ENCODE measurements at places on chromosomes 6 and 20.

GRCh38 chr6:8803181-8803760 is 367.9 kb upstream of the SLC35B3 start:
- DNase-seq: no peak

DNA sequence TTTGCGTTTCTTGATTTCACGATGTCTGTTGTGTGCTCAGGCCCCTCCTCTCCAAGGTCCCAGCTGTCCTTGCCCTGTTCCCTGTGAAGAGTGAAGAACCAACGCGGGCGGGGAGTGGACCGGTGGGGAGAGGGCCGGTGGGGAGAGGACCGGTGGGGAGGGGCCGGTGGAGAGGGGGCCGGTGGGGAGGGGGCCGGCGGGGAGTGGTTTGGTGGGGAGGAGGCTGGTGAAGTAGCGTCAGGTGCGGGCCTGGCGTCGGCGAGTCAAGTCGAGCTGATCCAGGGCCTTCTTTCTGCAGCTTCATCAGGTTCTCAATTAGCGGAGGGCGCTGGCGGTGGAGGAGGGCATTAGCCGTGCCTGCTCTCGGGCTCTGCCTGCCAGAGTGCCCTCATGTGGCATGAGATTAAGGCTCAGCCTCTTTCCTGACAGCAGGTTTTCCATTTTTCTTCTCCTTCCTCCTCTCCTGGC is 21.2 kb upstream of the BHLHE23 start:
- DNase-seq: no peak

DNA sequence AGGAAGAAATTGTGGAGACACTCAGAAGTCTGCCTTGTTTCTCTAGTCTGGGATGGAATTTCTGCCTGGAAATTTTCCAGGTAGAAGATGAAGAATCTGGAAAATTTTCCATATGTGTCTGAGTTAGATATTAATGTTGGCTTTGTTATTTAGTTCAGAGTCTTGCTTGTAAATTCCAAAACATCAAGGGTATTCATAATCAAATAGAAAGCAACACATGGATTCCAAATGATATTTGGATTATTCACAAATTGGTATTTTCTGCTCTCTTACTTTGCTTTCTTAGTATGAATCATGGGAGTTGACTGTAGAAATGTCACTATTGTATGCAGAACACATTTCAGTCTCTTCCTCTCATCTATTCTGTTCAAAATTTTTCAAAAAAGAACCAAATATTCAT is 116.0 kb downstream of the GRIK2 start:
- no peak for DNase-seq

- DNase-seq: no peak
Observed at GRCh38 chr6:107871976-107872375, 47.9 kb upstream of the SCML4 start.

GRCh38 chr6:35400901-35401311 is 51.2 kb upstream of the FANCE start:
- no peak for DNase-seq

- DNase-seq: no peak
Observed at GRCh38 chr20:48541581-48542071, 286.2 kb downstream of the PREX1 start.

- DNase-seq: no peak
Observed at GRCh38 chr20:50874758-50875665, 56.2 kb downstream of the ADNP start.

GRCh38 chr6:42255050-42255449 is 37.4 kb upstream of the MRPS10 start:
- no peak for DNase-seq

DNA sequence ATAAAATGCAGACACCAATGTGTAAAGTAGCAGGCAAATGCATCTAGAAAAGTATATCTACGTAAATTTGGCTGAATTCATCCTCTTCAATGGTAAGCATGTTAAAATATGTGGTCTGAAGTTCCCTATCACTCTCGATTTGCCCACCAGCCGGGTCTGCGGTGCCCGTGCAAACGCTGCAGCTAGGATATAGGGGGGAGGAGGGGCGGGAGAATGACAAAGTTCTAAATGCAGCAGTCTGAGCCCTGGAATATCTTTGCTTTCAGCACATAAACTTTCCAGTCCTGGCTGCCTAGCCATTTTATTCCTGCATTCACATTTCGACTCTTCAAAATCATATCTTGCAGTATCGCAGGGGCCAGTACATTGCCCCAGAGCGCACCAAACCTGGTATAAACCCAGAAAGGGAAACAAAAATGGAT is 708 bp downstream of the NRN1 start:
- no peak for DNase-seq

DNA sequence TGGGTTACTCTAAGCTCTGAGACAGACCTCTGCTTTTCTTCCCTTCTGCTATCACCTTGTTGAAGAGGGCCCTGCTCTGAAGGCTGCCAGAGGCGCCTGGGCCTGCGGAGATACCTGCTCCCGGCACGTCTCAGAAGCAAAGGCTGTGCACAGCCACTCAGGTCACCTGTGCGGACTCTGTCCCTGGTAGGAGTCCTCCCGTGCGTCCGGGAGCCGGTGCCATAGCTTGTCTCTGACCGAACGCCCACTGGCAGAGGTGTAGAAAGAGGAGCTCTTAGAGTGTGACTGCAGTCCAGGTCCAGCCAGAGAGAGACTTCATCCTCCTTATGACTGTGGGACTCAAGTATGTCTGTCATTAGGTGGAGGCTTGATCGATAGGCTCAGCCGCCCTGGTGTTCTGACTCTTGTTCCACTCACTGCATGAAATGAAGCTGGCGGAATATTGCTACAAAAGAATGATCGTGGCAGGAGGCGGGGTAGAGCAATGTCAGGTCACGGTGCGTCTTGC is 51.0 kb upstream of the UNC93A start:
- no peak for DNase-seq

GRCh38 chr6:170358496-170358895 is 51.9 kb downstream of the FAM120B start:
- DNase-seq: no peak

GRCh38 chr20:62378215-62378614 is 8.7 kb upstream of the RPS21 start:
- DNase-seq: no peak

- no peak for DNase-seq
Observed at GRCh38 chr6:85081102-85081501, 316.7 kb upstream of the TBX18 start.

GRCh38 chr20:17747431-17747846 is 47.7 kb downstream of the BANF2 start:
- no peak for DNase-seq

DNA sequence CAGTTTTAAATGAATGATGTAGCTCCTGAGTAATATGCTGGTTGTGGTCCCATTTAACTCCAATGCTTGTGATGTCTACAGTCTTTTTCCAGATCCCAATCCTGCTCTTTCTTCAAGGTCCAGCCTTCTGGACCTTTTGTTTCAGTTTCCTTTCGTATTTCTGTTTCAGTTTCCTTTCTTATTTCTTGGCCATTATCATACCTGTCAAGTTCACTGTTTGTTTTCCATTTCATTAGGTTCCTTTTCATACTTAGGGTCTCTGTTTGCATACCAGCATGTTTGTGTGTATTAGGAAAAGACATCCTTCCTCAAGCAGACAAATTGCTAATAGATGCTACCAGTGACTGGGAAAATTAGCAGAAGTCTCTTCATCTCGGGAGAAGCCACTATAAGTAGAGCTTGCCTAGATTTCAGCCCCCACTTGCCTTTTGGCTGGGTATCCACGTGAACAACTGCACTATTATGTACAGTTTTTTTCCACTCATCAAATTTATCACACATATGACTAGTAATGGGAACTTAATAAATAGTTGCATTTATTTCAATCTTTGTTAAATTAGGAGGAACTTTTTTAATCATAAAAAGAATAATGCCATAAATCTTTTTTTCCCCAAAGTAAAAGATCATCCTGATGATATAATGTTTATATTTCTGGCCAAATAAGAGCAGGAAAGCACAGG is 583.4 kb downstream of the BCKDHB start:
- DNase-seq: no peak

- no peak for DNase-seq
Observed at GRCh38 chr20:11170025-11170424, 496.2 kb upstream of the JAG1 start.

GRCh38 chr6:139337830-139338229 is 36.6 kb downstream of the CITED2 start:
- DNase-seq: no peak

DNA sequence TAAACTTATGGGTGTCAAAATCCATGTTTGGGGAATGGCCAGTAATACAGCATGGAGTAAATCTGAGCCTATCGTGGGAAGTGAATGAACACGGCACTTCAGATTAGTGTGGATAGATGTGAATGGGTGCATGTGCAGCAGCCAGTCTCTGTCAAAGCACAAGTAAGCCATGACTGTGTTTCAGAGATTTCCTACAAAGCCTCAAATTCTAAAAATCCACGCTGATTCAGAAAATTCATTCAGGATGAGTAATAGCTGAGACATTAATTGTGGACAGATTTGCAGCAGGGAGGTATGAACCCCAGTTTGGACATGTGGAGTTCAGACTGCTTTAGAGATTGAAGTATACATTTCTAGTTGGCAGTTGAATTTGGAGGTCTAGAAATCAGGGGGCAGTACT is 115.1 kb downstream of the QKI start:
- no peak for DNase-seq
